ENCODE measurements at places on chromosomes 1 and 21. TPM values are rescaled to one million over a fixed set of nuclear protein-coding genes. Genes with fewer than 3 reads are reported as not detected.

Gene ZNF593OS
- not detected for total RNA-seq

Gene FBXO2
- total RNA-seq, result not detected

Gene OXCT2
- 4.3 TPM for total RNA-seq

Gene FLG2
- total RNA-seq, result not detected

Gene MAB21L3
- 0.95 TPM for total RNA-seq

Gene GPR25
- not detected for total RNA-seq

Gene TCHHL1
- total RNA-seq, result not detected

Gene GJA9
- not detected for total RNA-seq

Gene KLHL21
- 44.8 TPM for total RNA-seq

Gene PRKCZ
- 0.56 TPM for total RNA-seq

Data from SJCRH30 (cell line).